Activated T-cell treated with anti-CD3 and anti-CD28 coated beads, Interleukin-2, amount 50 U/mL, for 4 hours (primary cell): ENCODE measurements at places on chromosomes 2 and 18.

GRCh38 chr2:148167241-148167766 lies 146.4 kb downstream of the MBD5 start:
- DNase-seq: no peak

- DNase-seq: no peak
Observed at GRCh38 chr2:69931832-69932595, 17.1 kb downstream of the MXD1 start.

- DNase-seq: no peak
Observed at GRCh38 chr2:144469798-144470197, 50.1 kb downstream of the ZEB2 start.

DNA sequence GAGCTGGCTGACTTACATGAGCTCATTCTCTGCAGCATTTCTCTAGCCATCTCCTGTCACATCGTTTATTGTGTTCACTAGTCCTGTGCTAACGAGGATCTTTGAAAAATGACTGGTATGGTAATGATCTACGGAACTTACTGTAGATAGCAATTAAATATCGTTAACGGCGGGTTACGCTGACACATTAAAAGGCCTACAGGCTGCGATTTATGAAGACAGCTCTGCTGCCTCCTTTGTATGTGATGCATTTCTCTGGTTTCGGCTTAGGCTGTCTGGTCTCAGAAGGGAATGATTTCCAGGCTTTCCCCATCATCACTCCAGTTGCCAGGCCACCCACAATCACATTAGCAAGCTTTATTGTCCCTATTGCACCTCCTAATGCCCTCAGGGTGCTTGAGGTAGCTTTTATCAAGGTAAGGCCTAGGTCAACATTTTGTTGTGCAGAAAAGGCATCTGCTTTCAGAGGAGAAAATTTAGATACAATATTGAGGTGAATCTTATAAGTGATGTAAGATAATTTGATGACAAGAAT lies 284.4 kb downstream of the SOX11 start:
- no peak for DNase-seq

DNA sequence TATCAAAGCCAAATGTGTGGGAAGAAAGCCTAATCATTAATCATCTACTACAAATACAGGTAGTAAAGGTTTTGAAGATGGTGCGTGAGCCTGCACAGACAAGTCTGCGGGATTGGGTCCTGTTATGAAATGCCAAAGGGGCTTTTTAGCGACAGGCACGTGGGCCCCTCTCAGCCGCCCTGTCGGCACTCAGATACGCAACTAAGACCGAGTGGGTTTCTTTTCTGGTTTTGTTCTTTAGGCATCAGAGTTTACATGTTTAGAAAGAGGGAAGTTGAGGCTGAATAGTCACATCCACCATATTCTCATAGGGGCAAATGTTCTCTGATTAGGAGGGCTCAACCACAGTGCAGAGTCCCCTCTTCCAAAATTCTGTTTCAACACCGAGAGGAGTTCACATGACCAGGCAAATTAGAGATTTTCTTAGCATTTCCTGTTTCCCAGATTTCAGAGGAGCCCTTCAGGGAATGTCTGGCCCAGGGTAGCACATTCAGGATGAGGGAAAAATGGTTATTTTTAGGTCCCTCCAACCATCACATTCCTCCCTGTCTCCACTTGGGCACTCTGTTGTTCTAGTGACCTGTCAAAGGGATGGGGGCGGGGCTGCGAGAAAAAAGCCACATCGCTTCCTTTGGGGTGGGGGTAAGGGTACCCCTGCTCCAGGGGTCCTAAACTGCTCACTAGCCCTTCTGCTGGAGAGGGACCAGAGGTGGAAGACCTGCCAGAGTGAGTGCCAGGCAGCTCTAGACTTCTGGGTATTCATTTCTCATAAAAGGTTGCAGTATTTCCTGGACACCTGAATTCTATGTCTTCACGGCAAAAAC lies 159.2 kb downstream of the BCL2 start:
- DNase-seq: no peak

GRCh38 chr18:45557779-45558178 lies 57.5 kb upstream of the SLC14A2 start:
- DNase-seq: no peak

DNA sequence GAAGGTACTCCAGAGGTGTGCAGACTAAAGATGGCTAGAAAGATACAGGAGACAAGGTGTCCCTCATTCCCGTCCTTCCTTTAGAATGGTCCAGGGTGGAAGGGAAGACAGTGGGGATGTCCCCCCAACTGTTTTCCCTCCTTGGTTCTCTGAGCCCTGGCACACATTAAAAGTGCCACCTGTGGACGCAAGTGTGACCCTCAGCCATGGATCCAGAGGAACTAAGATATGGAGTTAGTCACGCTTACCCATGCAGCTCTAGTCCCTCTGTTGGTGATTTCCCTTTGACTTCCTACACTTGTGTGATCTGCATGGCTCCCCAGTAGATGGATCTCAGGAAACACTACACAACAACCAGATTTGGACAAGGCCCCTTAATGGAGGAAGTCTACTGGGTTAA lies 113.1 kb upstream of the SRD5A2 start:
- no peak for DNase-seq

DNA sequence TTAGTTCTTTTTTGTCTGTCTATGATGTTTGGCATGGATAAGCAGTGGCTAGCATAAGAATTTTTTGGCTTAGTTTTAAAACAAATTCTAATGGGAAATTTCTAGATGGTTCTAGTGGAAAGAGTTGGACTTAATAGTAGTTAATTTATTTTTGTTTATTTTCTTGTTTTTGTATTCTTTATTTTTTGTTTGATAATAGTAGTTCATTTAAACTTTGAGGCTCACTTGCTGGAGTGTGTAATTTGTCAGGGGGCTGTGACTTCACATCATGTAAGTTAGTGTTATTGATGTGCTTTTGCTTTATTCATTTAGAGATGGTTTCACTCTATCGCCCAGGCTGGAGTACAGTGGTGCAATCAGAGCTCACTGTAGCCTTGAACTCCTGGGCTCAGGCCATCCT lies 43.7 kb upstream of the KLF11 start:
- DNase-seq: no peak

GRCh38 chr2:186339716-186340115 lies 146.3 kb upstream of the ZC3H15 start:
- no peak for DNase-seq

- no peak for DNase-seq
Observed at GRCh38 chr2:237315170-237315828, 98.7 kb downstream of the COL6A3 start.

DNA sequence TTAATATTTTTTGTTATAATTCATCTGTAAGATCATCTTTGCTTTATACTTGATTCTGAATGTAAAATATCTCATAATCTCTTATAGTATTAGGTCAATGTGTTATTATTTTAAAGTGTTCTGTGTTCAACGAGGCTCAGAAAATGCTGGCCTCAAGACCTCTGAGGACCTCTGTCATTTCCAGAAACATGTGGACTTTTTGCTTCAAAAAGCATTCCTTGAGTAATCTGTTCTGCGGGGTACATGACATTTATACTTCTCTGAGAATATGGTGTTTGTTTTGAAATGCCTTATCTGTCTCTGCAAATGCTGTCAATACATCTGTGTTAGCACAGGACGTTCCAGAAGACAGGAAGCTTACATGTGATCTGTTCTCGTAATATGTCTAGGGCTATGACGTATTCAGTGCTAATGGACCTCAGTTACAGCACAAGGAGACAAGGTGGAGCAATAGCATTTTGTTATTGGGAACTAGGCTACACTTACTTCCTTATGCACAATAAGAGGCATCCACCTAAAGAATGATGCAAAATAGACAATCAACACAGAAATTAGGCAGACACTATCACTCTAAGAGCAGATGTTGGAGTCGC lies 37.6 kb upstream of the IL1RL1 start:
- DNase-seq: no peak

DNA sequence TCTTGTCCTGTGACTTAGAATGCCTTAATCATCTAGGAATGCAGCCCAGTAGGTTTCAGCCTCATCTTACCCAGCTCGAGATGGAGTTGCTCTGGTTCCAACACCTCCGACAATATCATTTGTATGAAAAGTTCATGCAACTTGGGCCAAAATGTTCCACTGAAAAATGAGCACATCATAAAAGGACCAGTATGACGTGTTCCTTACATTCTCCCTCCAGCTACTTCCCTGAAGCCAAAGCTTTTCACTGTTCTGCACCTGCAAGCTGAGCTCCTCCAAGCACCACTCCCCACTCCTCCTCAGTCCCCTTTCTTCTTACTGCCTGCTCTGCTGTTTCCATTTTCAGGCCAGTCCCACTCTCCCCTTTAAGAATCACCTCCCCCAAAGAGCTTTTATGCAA lies 23.1 kb downstream of the TMEM182 start:
- no peak for DNase-seq

GRCh38 chr2:232979871-232980461 lies 33.1 kb downstream of the NGEF start:
- no peak for DNase-seq

GRCh38 chr18:25876330-25876948 lies 214.0 kb downstream of the SS18 start:
- no peak for DNase-seq

- no peak for DNase-seq
Observed at GRCh38 chr2:227411990-227412350, 24.2 kb upstream of the SCYGR1 start.
